ENCODE measurements at places on chromosomes 5 and 9.

DNA sequence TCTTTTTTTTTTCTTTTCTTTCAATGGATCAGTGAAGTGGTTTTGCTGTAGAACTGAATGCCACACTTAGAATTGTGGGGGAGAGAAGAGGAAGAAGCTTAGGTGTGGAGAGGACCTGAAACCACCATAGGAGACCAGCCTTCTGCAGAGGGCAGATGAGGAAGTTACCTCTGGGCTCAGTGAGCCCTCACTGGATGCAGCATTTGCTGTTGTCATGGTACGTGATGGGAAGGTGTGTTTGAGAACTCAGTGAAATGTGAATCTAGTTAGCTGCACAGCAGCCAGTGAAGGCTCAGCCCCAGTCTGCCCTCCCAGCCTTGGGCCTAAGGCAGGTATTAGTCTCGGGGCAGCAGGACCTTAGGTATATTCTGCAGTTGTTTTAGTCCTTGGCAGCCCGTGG is 17.5 kb downstream of the CYFIP2 start:
- peak; percentile 35 for DNase-seq

GRCh38 chr5:166074582-166075481 is 2216.6 kb upstream of the WWC1 start:
- DNase-seq = no peak

GRCh38 chr9:33686942-33687341 is 108.4 kb upstream of the PRSS3 start:
- no peak for DNase-seq

- DNase-seq = no peak
Observed at GRCh38 chr5:6085341-6085860, 292.9 kb downstream of the MED10 start.

- no peak for DNase-seq
Observed at GRCh38 chr9:108072740-108073139, 583.2 kb upstream of the KLF4 start.

- DNase-seq = no peak
Observed at GRCh38 chr5:52827815-52828214, 40.1 kb downstream of the ITGA1 start.

DNA sequence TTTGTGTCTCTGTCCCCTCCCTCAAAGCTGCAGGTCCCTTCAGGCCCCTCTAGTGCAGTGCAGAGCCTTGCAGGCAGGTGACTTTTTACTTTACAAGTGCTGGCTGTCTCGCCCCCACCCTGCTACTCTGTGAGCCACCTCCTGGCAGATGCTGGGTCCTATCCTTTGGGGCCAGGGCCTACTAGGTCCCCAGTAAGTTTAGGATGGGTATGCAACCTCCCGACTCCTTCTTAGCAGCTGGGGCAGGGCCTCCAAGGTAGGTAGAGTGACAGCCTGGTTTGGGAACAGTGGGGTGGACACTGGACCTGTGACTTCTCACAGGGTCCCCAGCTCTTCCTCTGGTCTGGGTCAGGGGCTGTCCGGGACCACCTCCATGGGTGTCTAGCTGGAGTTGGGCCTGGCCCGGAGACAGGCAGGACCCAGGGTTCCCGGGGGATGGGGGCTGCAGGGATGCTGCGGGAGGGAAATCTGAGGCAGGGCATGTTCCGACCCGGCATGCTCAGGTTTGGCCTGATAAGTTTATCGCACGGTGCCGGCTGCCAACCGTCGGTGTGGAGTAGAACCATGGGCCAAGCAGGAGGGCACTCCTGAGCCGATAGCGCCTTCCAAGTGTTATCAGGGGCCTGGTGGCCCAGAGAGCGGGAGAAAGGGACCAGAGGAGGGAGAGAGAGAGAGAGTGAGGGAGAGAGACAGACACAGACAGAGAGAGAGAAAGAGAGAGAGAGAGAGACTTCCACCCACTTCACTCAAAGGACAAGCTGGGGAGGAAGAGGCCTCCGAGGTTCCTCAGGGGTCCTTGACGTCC is 20.5 kb downstream of the GFI1B start:
- no peak for DNase-seq

- no peak for DNase-seq
Observed at GRCh38 chr5:73950441-73950873, 324.5 kb downstream of the ARHGEF28 start.

DNA sequence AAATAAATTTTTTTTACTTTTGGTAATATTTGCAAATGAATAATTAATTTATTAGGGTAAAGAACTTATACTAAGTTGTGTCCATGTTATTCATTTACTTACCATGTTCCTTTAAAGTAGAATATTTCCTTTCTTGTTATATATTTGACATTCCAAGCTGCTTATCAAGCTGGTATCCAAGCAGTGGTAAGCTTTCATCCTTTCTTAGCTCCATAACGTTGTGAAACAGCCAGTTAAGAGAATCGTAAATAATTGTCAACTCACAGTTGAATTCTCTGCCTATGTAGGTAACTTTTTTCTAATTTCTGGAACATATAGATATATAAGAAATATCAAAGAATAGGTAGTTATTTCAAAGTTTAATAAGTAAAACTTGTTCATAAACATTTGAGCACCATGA is 36.4 kb downstream of the SLC30A5 start:
- DNase-seq = no peak

DNA sequence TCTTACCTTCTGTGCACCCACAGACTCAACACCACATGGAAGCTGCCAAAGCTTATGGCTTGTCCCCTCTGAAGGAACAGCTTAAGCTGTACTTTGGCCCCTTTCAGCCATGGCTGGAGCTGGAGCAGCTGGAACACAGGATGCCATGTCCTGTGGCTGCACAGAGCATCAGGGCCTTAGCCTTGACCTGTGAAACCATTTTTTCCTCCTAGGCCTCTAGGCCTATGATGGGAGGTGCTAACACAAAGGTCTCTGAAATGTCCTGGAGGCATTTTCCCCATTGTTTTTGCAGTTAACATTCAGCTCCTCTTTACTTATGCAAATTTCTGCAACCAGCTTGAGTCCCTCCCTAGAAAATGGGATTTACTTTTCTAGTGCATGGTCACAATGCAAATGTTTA is 461.4 kb upstream of the TYRP1 start:
- DNase-seq = no peak

- no peak for DNase-seq
Observed at GRCh38 chr9:34957492-34958410, at the start of gene PHF24. TSS of gene PHF24 (plus strand) at chr9:34958285. CDS start at chr9:34971299, 13,014 bp downstream.

DNA sequence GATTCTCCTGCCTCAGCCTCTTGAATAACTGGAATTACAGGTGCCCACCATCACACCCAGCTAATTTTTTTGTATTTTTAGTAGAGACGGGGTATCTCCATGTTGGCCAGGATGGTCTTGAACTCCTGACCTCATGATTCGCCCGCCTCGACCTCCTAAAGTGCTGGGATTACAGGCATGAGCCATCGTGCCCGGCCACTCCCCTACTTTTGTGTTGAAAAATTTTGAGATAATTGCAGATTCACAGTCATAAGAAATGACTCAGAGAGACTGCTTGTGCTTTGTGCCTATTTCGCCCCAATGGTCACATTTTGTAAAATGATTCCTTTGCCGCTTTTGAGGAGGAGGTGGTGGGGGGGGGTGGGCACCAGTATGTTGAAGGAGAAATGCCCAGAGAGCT is 48.1 kb upstream of the SH3PXD2B start:
- DNase-seq = no peak

DNA sequence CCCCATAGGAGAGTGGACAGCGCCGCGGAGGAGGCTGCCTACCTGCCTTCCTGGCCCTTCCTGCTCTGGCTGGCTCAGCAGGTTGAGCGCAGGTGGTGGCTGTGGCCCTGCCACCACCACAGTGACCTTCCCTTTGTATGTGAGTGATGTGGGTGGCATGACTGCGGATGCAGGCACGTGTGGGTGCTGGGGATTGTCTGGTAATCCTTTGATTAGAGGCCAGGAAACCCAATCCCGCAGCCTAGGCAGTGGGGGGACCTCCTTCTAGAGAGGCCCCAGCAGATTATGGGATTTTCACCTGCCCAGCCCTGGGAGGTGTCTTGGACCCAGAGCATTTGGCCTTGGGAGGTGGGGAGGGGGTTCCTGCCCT is 16.5 kb downstream of the RXRA start:
- no peak for DNase-seq

DNA sequence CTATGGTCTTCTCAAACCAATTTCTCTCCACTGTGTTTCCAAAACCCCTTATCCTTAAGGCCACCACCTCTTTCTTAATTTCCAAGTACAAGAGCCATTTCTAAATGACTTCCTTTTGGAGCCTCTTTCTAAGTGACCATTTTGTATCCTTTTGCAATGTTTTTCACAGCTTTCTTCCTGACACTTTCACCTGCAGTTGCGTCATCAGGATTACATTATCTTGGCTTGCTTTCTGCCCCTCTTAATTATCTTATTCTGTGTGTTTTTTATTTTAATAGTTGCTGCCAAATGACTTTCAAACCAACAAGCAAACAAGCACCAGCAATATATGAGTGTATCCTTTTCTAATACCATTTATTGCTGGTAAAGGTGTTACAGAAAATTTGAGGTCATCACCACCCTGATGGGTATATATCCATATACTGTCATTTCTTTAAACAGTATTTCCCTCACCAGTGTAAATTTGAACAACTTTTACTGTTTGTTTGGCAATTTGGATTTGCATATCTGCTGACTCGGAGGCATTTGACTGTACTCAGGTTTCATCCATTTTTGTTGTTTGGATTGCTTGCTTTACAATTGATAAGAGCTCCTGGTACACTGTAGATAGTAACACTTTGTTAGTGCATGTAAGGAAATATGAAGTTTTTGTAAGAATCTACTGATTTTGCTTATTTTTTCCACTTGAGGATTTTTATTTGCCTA is 5.4 kb upstream of the ANXA1 start:
- no peak for DNase-seq

GRCh38 chr9:116496167-116496566 is 190.9 kb upstream of the TRIM32 start:
- no peak for DNase-seq

GRCh38 chr9:135764731-135765130 is 62.7 kb downstream of the KCNT1 start:
- DNase-seq = no peak

GRCh38 chr5:172187118-172188032 is 649 bp downstream of the STK10 start:
- DNase-seq = peak; percentile 74

DNA sequence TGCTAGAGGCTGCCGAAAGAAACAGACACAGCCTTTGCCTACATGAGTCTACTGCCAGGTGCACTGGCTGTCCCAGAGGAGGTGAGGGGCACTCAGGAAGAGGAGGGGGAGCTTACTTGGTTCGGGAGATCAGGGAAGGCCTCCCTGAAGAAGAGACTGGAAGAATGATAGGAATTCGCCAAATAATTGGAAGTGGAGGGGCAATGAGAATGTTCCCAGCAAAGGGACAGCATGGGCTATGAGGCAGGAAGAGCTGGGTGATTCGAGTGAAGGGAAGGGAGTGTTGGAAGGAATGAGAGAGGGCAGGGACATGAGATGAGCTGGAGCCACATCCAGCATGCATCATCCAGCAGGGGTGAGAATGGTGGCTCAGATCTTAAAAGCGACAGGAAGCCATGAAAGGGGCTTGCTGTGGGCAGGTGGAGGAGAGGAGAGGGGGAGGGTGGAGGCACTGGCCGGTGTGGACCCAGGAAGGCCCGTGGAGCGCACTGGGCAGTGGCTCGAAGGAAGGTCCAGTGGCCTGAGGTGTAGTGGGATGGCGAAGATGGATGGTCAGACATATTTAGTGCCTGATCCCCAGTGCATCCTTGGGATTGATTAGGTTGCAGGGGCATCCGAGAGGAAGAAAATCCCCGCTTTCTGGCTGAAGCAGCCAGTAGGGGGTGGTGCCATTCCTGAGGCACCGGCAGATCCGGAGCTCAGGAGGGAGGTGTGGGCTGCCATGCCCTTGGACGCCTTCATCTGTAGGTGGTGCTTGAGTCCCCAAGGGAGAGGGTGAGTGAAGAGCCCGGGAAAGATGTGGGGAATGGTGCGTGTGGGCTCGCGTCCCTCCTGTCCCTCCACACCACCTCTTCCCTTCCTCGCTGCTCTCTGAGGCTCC is 53.5 kb upstream of the GARNL3 start:
- no peak for DNase-seq

DNA sequence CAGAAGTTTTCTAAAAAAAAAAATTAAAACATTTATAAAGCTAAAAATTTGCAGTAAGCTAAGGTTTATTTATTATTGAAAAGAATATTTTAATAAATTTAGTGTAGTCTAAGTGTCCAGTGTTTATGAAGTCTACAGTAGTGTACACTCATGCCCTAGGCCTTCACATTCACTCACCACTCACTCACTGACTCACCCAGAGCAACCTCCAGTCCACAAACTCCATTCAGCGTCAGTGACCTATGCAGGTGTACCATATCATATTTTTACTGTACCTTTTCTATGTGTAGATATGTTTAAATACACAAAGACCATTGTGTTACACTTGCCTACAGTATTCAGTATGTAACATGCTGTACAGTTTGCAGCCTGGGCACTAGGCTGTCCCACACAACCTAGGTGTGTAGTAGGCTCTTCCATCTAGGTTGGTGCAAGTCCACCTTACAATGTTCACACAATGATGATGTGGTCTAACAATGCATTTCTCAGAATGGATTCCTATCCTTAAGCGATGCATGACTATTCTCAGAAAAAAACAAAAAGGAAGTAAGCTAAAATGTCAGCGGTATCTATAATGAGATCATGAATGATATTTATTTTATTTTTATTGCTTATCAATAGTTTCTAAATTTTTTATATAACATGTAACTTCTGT is 336.7 kb downstream of the AGTPBP1 start:
- DNase-seq = no peak

GRCh38 chr5:145506185-145506850 is 328.8 kb downstream of the PRELID2 start:
- no peak for DNase-seq

- DNase-seq = no peak
Observed at GRCh38 chr5:150987746-150988145, 32.6 kb upstream of the GPX3 start.

GRCh38 chr9:91302831-91303230 is 58.9 kb downstream of the AUH start:
- no peak for DNase-seq

DNA sequence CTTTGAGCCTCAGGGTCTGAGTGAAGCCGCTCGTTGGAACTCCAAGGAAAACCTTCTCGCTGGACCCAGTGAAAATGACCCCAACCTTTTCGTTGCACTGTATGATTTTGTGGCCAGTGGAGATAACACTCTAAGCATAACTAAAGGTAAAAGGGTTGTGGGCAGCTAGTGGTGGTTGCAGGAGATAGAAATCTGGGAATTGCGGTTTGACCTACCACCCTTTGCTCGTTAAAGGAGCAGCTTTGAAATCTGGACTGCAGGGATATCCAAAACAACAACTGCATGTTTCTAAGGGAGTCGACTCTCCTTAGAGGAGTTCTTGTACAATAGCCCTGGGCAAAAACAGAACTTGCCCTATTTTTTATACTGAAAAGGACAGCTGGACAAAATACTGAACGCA is 19.0 kb downstream of the ABL1 start:
- no peak for DNase-seq

GRCh38 chr9:75147638-75148037 is 59.3 kb downstream of the OSTF1 start:
- peak; percentile 70 for DNase-seq
